ENCODE measurements at places on chromosomes 6 and 20.

GRCh38 chr6:40302856-40303454 lies 284.2 kb downstream of the LRFN2 start:
- DNase-seq = no peak

- DNase-seq = no peak
Measured at GRCh38 chr6:28315628-28316027, 20.3 kb downstream of the ZSCAN31 start.

DNA sequence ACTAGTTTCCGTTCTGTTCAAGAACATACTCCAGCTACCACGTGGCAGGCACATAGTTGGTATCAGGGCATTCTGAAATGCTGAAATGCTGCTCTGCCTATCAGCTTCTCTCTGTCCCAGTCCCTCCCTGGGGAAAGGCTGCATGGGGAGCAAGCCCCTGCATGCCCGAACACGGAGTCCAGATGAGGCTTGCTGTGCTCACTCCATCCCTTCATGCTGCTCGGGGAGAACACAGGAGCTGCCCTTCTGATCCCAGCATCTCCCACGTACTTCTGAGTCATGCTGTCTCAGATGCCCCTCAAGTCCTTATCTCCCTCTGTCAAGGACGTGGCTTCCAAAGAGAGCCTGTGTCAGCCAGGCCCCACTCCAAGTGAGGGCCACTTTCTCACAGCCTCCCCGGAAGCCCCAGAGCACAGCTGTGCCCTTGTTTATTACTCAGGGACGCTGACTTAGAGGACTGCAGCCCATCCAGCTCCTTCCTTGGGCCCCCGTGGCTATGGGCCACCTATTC lies 29.4 kb downstream of the THBS2 start:
- no peak for DNase-seq

DNA sequence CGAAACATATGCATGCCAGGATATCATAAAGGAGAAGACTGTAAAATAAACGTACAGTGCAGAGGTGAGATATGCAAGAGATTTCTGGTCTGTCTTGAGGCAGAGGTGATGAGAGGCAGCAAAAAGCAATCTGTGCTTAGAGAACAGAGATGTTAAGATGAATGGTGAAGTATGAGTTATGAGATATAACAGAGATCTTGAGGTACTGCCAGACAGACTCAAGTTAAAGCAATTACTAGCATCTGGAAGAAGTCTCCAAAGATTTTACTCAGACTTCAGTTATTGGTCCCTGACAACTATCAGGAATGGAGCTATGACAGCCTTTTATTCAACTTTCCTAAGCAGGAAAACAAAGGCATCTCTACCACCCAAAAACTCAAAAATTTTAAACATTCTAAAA lies 122.8 kb upstream of the DST start:
- no peak for DNase-seq
